ENCODE measurements at places on chromosomes 6 and 20.

- no peak for DNase-seq
These were observed 14.8 kb upstream of the SERPINB9 start for GRCh38 chr6:2917801-2918445.

DNA sequence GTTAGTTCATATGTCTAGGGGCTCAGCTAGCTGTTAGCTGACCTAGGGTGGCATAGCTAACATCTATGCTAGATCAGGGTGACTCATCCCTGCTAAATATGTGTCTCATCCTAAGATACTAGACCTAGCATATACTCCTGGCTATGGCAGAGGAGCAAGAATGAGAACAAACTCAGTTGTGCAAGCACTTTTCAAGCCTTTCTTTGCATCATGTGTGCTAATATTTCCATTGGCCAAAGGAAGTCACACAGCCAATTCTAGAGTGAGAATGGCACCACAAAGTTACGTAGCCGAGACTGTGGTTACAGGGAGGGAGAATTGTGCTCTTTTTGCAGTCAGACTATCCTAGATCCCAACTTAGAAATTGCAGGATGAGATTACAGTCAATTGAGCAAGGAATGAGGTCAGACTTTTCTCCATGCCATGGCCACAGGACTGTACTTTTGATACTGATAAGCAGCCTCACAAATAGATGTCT is 78.7 kb downstream of the PLCB4 start:
- DNase-seq = no peak

DNA sequence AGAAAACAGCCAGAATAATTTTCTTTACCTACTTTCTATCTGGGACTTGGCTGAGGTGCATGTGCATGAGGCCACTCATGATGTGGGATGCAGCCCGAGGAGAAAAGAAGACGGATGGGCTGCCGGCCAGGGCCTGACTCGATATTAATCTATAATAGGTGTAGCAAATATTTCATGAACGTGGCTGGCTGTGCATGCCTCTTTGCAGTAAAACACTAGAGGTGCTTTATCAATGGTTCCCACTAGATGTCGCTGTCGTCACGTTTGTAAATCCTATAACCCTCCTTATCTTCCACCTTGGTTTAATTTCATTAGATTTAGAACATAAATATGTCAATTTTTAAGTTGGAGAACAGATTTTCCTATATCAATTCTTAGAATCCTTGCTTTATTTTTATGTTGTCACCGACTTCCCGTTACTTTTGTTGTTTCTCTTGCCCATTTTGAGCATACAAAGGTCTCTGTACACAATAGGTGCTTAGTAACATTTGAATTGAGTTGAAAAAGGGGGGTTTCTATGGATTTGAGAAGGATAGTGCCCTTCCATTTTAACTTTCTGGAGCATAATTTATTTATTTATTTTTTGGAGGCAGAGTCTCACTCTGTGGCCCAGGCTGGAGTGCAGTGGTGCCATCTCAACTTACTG is 19.6 kb upstream of the FERMT1 start:
- DNase-seq = peak; percentile 13

DNA sequence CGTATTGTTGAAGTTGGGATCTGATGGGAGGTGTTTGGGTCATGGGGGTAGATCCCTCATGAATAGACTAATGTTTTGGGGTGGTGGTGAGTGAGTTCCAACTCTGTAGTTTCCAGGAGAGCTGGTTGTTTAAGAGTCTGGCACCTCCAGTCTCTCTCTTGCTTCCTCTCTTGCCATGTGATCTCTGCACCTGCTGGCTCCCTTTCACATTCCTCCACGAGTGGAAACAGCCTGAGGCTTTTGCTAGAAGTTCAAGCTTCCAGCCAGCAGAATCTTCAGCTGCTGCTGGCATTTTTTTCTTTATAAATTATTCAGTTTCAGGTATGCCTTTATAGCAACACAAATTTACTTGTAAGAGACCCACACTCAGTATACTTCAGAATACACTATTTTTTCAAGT is 1021.6 kb downstream of the EYS start:
- DNase-seq = no peak

DNA sequence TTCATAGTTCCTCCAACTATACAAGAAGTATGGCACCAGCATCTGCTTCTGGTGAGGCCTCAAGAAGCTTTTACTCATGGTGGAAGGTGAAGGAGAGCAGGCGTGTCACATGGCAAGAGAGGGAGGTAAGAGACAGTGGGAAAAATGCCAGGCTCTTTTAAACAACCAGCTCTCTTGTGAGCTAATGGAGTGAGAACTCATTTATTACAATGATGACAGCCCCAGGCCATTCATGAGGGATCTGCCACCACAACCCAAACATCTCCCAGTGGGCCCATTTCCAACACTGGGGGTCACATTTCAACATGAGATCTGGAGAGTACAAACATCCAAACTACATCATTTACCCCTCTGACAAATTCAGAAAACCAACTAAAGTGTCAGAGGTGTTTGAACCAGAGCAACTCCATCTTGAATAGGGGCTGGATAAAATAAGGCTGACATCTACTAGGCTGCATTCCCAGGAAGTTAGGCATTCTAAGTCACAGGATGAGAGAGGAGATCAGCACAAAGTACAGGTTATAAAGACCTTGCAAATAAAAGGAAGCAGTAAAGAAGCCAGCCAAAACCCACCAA is 2.2 kb upstream of the UBD start:
- no peak for DNase-seq

GRCh38 chr6:168380956-168381605 is 59.9 kb upstream of the SMOC2 start:
- no peak for DNase-seq

DNA sequence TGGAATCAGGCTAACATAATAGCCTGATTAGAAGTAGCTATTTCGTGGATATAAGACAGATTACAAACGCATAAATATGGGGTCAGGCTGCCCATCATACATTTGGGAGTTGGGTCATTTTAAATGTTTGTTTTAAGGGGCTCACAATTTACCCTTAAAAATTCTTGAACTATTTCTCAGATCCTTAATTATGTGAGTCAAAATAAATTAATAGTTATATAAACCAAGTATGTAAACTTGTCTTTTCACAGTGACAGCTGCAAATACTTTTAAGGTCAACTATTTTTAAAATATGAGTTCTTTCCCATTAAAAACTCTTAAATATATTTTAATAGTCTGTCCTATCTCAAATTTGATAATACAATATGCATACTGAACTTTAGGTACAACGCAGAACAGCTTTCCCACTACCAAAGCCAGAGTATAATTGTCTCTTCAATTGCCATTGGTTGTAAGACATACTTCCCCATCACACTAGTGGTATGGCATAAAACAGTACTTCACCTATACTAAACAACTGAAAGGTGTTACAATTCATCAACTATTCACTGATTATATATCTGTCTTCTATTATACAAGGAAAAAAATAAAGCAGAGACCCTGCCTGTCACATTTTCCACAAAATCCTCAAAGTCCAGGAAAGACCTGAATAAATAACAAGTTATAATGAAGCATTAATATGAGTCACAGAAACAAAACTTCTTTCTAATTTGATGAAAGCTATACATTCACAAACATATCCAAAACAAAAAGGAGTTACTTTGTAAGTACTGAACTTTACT is 80.8 kb upstream of the COL21A1 start:
- no peak for DNase-seq

Measured in stimulated activated CD4-positive, alpha-beta T cell treated with anti-CD3 and anti-CD28 coated beads, TNF-alpha, amount 100 ng/mL, for 4 hours (primary cell).